Stimulated activated CD4-positive, alpha-beta T cell treated with anti-CD3 and anti-CD28 coated beads, Interleukin-2, amount 100 ng/mL, for 48 hours (primary cell): ENCODE measurements at places on chromosomes 1 and 21.

GRCh38 chr1:33965086-33965485, 101.2 kb downstream of the HMGB4 start:
- no peak for DNase-seq

DNA sequence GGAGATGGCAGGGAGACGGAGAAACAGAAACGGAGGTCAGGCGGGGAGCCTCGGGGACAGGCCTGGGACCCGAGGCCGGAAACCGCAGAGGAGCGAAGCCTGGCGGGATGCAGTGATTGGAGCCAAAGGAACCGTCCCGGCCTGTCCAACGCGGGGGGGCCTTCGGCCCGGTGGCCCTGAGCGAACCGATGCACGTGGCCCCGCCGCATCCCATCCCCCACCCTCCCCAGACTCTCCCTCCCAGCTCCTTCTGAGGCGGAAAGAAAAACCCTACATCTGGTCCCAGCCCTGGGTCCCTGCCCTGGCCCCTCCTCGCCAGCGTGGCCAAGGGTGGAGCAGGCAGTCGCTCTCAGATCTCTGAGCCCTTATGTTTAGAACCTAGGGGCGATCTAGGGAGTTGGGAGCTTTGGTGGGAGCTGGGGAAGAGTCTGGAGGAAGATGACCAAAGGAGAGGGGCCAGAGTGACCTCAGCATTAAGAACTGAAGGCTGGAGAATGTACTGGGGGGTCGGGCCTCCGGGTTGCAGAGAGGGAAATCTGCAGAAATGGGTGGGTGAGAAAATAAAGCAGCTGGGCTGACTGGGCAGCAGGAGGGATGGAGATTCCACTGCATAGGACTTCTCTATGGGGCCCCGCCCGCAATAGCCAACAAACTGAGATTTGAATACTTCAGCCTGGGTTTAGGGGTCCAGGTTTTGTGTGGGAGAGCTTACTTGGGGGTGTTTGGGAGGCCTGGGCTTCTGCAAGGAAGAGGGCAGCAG, 1.5 kb upstream of the CRABP2 start:
- DNase-seq, result no peak

DNA sequence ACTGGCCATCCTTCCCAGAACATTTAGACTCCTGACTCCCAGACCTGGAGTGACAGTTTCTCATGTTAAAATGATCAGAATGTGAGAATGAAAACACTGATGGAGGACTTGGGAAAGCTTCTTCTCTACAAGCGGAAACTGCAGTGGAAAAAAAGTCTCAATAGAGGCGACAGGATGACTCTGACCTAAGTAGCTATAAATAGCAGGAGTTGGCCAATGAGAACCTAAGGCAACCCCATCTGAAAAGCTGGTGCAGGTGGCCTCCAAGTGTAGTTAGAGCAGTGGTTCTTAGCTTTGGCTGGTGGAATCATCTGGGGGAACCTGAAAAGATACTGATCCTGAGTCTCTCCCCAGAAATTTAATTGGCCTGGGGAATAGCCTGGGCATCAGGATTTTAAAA, 44.2 kb upstream of the EXOSC10 start:
- DNase-seq, result no peak

DNA sequence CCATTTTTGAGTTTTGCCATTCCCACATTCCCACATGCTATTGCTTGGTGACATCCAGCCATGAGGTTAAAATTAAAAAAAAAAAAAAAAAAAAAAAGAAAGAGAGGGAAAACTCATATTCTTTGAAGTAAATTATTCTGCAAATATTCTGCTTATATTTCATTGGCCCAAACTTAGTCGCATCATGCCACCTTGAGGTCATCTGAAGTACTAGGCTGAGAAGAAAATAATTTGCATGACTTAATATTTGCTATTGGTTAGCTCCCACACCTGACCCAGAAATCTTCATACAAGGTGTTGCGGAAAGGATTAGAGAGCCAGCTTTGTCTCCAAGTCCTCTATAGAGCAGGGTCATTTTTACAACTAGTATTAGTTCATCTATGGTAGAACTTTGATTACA, 2206.0 kb downstream of the MRPL39 start:
- DNase-seq, result no peak

DNA sequence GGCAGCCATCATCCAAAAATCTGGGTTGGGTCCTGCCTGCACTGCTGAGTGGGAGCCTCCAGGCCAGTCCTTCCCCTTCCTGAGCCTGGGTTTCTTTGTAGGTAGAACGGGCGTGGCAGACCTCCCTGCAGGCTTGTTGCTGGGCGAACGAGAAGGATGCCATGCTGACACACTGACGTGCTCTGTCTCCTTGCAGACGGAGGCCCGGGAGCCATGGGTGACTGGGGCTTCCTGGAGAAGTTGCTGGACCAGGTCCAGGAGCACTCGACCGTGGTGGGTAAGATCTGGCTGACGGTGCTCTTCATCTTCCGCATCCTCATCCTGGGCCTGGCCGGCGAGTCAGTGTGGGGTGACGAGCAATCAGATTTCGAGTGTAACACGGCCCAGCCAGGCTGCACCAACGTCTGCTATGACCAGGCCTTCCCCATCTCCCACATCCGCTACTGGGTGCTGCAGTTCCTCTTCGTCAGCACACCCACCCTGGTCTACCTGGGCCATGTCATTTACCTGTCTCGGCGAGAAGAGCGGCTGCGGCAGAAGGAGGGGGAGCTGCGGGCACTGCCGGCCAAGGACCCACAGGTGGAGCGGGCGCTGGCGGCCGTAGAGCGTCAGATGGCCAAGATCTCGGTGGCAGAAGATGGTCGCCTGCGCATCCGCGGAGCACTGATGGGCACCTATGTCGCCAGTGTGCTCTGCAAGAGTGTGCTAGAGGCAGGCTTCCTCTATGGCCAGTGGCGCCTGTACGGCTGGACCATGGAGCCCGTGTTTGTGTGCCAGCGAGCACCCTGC, 1.4 kb downstream of the GJA4 start:
- DNase-seq, result no peak

DNA sequence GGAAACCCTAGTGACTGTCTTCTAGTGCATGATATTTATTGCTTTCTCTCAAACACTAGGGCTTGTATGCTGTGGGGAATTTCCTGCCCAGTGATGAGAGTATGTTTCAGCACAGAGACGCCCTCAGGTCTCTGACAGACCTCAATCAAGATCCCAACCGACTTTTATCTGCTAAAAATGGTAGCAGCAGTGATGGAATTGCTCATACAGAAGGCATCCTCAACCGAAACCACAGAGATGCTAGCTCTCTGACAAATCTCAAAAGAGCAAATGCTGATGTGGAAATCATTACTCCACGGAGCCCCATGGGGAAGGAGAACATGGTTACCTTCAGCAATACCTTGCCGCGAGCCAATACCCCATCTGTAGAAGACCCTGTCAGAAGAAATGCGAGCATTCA, 41.3 kb downstream of the PLPPR4 start:
- no peak for DNase-seq
